RCC 7860 (cell line): ENCODE measurements at places on chromosomes 7 and 10.

DNA sequence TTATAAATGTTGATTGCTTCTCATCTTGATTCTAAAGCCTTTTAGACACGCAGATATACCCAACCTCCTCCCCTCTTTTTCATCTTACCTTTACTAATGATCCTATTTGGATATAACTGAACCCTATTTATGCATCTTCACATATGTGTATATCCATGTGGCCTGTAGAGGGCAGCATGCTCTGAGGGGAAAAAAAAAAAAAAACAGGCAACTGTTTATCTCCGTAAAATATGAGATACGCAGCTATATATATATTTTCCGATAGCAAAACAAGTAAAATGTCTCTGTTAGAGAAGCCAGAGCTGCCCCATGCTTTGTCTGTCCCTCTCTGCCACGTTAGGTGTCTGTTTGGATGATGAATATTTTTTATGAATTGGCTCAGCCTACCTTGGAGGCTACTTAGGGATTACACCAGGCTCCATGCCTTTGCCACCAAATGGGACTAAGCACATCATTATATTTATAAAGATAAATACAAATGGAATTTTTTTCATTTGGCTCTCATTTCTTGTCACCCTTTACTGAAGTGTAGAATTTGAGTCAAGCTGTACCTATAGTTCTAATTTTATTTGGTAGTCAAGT lies 174.8 kb upstream of the FZD1 start:
- peak; percentile 46 for DNase-seq

- DNase-seq, result no peak
These were observed 41.5 kb downstream of the PRF1 start for GRCh38 chr10:70561070-70561469.

- no peak for DNase-seq
These were observed 43.4 kb upstream of the ITGB8 start for GRCh38 chr7:20287317-20287716.

DNA sequence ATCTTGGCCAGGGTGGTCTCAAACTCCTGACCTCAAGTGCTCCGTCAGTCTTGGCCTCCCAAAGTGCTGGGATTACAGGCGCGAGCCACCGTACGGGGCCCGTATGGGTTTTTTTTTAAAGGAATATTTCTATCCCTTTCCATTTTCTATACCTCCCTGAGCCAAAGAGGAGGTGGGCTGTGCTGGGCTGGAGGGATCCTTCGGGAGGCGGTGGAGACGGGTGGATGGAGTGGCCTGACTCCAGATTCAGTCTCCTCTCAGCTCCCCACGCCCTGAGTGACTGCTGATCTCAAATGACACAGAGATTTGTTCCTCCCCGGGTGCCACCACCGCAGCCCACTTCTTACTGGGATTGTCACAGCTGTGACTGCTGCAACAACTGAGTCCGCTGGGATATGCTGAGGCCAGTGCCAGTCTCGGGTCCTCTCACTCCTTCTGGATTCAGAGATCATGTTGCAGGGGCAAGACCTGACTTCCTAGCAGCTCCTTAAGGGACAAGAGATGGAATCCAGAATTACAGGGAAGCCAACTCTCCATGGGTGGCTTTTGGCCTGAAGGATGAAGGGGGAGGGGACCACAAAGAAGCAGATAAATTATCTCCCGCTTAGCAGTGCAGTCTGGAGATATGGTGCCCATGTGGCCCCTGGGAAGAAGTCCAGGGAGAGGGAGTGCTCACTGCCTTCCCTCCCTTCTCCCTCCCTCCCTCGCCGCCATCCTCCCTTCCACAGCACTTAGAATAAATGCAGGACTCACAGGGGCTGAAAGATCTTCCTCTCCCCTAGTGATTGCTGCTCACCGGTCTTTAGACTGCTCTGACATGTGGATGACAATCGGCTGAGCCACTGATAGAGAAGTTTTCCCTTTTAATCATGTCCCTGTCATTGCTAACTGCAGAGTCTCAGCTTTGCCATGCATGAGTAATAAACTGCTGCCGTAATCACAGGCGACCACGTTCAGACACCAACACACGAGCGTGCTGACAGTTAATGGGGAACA lies 14.3 kb downstream of the GALNT17 start:
- no peak for DNase-seq

DNA sequence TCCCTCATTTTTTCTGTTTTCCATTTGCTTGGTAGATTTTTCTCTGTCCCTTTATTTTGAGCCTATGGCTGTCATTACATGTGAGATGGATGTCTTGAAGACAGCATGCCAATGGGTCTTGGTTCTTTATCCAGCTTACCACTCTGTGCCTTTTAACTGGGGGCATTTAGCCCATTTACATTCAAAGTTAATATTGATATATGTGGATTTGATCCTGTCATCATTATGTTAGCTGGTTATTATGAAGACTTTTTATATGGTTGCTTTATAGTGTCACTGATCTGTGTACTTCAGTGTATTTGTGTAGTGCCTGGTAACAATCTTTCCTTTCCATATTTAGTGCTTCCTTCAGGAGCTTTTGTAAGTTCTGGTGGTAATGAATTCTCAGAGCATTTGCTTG lies 89.3 kb upstream of the UNC5B start:
- no peak for DNase-seq

GRCh38 chr7:26698806-26699205 lies 165.6 kb downstream of the SKAP2 start:
- DNase-seq, result no peak

GRCh38 chr10:125016123-125016522 lies 74.2 kb downstream of the ZRANB1 start:
- no peak for DNase-seq

- no peak for DNase-seq
These were observed 7.4 kb upstream of the PWWP2B start for GRCh38 chr10:132389433-132390169.

- peak; percentile 60 for DNase-seq
These were observed 18.3 kb downstream of the FZD9 start for GRCh38 chr7:73451780-73452398.

DNA sequence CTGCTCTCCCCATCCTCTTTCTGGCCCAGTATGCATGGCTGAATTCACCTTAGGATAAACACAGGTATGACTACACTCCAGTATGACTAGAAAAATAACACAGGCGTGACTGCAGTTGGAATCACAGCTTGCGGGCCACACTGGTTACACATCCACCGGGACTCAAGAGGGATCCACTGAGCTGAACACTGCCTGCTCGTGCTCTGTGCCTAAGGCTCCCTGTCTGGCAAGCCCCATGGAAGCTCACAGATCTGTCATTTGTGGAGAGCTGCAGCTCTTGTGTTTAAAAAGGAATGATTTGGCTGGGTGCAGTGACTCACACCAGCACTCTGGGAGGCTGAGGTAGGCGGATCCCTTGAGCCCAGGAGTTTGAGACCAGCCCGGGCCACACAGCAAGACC lies 26.8 kb downstream of the VOPP1 start:
- DNase-seq, result peak; percentile 94

GRCh38 chr10:24360282-24361127 lies 151.6 kb downstream of the KIAA1217 start:
- DNase-seq, result peak; percentile 47

- DNase-seq, result no peak
These were observed 153.2 kb downstream of the NEBL start for GRCh38 chr10:20743942-20744341.

DNA sequence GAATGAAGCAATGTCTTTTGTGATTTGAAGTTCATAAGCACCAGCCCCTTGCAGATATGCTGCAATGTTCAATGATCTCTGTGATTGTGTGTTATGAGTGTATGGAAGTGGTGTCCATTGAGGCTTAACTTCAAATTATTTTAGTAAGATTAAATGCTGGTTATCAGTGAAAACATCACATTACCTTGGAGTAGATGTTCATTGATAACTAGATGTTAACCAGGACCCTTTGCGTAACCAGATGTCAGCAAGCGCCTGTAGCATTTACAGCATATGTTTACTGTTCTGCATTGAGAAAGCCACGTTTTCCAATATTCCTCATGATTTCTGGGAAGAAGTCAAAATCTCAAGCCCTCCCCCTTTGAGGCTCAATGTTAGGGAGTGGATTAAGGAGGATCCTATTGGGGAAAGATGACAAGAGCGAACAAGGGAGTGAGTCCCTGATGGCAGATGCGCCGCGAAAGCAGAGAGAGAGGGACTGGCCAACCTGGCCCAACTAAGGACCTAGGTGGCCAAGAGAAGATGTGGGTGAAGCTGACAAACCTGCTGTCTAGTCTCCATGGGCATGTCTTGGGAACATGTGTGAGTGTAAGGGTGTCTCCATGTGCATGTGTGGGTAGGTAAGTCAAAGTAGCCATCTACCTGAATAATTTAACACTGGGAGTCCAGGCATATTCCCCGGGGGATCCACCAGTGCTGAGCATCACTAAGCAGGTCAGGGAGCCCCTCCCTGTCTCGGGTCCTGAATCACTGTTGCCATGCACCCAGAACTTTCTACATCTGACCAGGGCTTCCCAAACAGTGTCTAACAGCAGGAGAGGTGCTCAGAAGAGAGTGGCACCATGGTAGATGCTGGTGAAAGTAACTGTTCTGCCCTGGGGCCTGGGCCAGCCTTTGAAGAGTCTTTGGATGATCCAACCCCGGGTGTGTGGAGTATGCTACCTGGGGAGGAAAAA lies 141.6 kb upstream of the GDF10 start:
- no peak for DNase-seq

- peak; percentile 14 for DNase-seq
These were observed 457 bp downstream of the PLOD3 start for GRCh38 chr7:101216860-101217387.

- DNase-seq, result no peak
These were observed 8.3 kb upstream of the CALML5 start for GRCh38 chr10:5507649-5508131.

DNA sequence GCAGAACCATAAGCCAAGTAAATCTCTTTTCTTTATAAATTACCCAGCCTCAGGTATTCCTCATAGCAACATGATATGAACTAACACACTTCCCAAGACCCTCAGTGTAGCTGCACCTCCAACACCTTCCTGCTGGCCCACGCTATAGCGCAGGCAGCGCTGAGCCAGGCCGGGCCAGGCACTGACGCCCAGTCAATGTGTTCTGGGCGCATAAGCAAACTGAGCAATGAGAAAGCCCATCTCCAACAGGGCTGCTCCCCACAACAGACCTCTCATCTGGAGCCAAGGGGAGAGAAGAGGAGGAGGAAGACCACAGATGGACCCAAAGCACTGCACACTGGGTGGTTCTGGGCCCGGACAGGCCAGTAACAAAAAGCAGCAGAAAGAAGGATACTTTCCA lies 40.8 kb downstream of the FAM53B start:
- DNase-seq, result no peak

DNA sequence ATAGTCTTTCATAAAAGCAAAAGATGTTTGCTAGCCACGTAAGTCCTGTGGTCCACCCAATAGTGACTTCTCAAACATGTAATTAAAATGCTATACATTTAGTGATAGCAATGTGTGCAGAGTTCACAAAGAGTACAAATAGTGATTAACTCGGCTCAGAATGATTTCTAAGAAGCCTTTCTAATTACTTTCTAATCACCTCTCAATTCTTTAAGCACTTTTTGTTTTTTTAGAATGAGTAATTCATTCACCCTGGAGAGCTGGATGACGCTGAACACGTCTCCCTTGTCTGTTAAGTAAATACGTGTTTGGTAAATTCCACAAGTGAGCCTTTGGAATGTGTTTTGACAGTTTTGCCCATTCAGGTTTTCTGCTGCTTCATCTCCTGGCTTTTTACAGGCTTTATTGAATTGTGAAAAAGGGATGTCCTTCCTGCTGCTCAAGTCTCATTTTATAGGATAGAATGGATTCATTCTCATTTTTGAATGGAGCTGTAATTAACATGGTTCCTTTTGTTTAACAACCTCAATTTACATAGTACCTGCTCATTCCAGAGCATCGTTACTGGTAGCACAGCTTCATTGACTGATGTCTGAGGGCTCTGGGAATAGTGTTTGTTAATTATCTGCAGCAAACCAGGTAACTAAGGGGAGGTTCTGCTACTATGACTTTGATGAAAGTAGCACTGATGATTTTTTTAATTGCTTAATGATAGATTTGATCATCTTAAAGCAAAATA lies 212.1 kb downstream of the VTI1A start:
- peak; percentile 46 for DNase-seq

GRCh38 chr7:27111042-27111750 lies 8.7 kb upstream of the HOXA2 start:
- DNase-seq, result peak; percentile 68

DNA sequence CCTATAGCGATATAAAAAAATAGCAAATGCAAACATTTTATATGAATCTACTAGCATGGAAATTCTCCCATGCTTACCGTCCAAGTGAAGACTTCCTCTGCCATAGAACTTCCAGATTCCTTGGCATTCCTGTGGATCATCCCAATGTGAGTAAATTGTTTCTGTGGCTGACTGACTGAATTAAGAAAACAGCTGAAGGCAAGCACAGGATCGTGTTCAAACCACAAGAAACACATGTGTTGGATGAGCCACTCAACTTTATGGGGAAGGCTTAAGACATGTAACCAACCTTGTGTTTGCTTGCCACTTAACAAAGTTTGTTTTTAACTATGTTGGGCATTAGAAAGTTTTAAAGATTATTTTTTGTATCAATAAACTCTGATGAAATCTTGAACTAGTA lies 2.6 kb upstream of the MYPN start:
- DNase-seq, result peak; percentile 79

- no peak for DNase-seq
These were observed 805 bp upstream of the HMX3 start for GRCh38 chr10:123134915-123135414.

DNA sequence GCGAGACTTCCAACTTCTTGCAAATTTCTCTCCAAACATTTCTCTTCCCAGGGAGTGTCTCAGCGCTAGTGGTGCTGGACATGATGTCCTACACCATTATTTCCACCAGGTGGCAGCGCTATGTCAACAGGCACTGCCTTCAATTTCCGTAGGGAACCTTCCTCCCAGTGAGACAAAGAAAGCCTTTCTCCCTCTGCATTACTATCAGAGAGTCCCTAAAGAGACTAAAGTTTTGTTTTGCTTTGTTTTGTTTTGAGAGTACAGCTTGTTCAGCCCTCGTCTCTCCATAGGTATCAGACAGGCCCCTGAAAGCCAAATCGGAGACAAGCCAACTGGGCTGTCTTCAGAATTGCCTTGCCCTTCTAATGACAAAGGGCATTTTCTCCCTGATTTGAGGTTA lies 44.2 kb upstream of the GGCT start:
- peak; percentile 44 for DNase-seq

DNA sequence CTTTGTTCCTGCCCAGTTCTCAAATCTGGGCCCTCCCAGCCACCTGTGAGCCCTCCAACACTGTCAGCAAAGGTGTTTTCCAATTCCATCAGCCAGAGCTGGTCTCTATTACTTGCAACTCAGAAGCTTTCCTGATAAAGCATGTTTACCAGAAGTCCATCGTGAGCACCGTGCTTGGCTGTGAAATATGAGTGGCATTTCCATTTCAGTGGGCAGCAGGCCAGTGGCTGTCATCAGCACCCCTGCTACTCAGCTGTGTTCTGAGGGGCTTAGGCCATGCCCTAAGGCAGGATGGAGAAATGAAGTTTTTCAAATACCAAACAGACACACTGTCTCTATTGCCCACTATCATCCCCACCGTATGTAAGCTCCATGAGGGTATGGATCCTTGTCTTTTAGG lies 12.7 kb upstream of the BNIP3 start:
- DNase-seq, result no peak

GRCh38 chr10:107409522-107409921 lies 245.0 kb upstream of the SORCS1 start:
- DNase-seq, result no peak
